ENCODE measurements at places on chromosomes 2 and 18.

DNA sequence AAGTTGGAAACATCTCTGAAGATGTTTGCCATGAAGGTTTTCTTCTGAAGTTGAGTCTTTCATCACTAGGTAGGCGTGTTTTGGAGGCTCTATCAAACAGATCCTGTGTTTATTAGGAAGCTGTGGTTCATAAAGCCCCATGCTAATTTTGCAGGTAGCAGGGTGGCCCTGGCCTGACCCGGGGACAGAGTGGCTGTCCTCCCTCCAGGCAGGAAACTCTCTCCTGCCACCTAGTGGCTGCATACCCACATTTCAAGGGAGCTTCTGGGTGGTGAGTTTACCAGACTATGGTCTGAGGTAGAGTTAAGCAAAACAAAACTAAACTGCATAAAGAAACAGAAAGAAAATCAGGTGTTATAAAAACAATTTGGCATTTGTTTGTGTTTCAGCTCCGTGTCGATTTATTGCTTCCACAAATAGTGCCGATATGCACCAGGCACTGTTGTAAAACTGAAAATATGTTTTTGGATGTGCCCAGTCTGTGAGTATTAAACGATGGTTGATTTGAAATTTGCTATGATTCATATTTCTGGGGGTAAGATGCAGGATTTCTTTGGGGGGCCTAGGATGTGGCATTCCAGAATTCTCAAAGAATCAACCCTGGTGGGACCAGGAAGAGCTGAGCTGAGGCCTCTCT lies 26.0 kb upstream of the IL37 start:
- H3K4me3 ChIP-seq: no peak overlapping the region
- H3K36me3 ChIP-seq: no peaks in the 10 kb centered on the region

GRCh38 chr2:231138699-231139098 lies 13.9 kb upstream of the HTR2B start:
- no peak for DNase-seq
- H3K4me1 ChIP-seq: no peaks in the 10 kb centered on the region
- H3K36me3 ChIP-seq: no peaks in the 10 kb centered on the region
- no peak overlapping the region for H3K4me3 ChIP-seq

DNA sequence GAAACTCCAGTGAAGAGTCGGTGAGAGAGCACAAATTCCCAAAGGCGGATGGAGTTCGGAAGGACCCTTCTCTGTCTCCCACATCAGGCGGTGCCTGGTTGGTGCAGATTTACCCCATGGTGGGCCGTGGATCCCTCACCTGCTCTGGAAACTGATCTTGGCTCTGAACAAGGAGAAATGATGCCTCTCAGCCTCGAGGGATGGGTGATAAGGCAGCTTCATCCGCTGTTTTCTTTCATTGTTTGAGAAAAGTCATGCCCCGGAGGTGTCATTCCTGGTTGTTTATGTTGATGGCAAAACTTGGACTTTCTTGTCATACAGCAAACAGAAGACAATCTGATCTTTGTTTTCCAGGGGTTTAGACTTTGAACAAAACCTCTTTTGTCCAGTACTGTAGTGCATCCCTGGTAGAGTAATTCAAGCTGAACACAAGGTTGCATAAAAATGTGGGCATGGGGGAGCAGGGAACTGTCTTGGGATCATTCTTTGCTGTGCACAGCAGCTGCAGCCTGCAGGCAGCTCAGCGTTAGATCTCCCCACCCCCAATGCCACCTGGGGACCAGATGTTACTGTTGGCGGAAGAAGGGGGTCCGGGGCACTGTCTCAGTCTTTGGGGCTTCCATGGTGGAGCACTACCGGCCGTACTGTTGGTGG lies 81.3 kb downstream of the NFATC1 start:
- H3K4me1 ChIP-seq: no peaks in the 10 kb centered on the region
- no peaks in the 10 kb centered on the region for H3K27me3 ChIP-seq
- H3K27ac ChIP-seq: no peak overlapping the region
- no peaks in the 10 kb centered on the region for H3K36me3 ChIP-seq
- no peak for DNase-seq
- no peak overlapping the region for H3K4me3 ChIP-seq

- H3K27ac ChIP-seq: no peak overlapping the region
- no peaks in the 10 kb centered on the region for H3K36me3 ChIP-seq
- H3K4me1 ChIP-seq: no peaks in the 10 kb centered on the region
Observed at GRCh38 chr2:175855794-175856453, 146.1 kb downstream of the LNPK start.

GRCh38 chr2:38315707-38316333 lies 61.3 kb downstream of the ATL2 start:
- no peak for DNase-seq
- H3K4me1 ChIP-seq: no peaks in the 10 kb centered on the region
- H3K4me3 ChIP-seq: no peak overlapping the region
- no peaks in the 10 kb centered on the region for H3K27me3 ChIP-seq
- H3K36me3 ChIP-seq: peaks cover 3% of the 10 kb centered on the region

GRCh38 chr2:54275541-54275940 lies 19.5 kb upstream of the TSPYL6 start:
- no peaks in the 10 kb centered on the region for H3K4me1 ChIP-seq
- no peak overlapping the region for H3K4me3 ChIP-seq
- H3K27me3 ChIP-seq: no peaks in the 10 kb centered on the region
- H3K27ac ChIP-seq: no peak overlapping the region
- no peak for DNase-seq
- H3K36me3 ChIP-seq: no peaks in the 10 kb centered on the region

- H3K4me3 ChIP-seq: no peak overlapping the region
- no peaks in the 10 kb centered on the region for H3K27me3 ChIP-seq
- H3K27ac ChIP-seq: no peak overlapping the region
Observed at GRCh38 chr2:235098269-235098668, 146.5 kb downstream of the SH3BP4 start.

GRCh38 chr2:203656522-203657287 lies 49.7 kb upstream of the CD28 start:
- peaks cover 52% of the 10 kb centered on the region for H3K4me1 ChIP-seq
- H3K36me3 ChIP-seq: no peaks in the 10 kb centered on the region
- no peak overlapping the region for H3K4me3 ChIP-seq
- DNase-seq: peak; percentile 88
- H3K27me3 ChIP-seq: no peaks in the 10 kb centered on the region
- H3K27ac ChIP-seq: peak overlapping the region; percentile 85

DNA sequence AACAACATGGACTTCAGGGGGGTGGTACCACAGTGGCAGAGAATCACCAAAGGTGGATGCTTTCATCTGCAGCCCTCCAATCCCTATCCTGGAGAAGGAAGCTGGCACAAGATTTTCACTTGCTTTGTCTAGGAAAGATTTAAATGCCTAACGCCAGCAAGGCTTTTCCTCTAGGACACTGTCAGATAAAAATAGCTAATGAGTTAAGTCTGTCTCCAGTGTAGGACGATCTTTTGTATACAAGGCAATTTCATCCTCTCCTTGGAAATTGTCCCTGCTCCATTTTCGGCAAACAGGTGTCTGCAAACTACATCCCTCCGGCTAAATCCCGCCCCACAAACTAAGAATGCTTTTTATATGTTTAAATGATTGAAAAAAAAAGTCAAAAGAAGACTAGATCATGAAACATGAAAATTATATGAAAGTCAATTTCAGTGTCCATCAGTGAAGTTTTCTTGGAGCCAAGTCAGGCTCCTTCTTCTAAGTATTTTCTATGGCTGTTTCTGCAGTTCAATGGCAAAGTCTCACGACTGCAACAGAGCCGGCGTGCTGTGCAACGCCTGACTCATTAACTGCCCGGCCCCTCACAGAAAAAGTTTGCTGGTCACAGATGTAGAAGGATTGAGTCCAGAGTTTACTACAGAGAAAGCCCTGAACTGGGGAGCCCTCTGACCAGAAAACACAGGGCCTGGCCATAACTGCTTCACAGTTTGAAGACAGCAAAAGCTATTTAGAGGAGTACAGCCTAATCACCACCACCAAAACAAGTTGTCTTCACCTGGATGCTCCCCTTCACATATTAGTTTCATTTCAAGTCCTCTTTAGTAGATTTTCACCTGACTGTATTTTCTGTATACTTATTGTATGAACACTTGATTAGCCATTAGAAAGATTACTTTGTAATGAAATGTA lies 52.3 kb downstream of the PIEZO2 start:
- no peaks in the 10 kb centered on the region for H3K36me3 ChIP-seq
- DNase-seq: no peak
- H3K27me3 ChIP-seq: no peaks in the 10 kb centered on the region
- H3K4me3 ChIP-seq: no peak overlapping the region
- no peaks in the 10 kb centered on the region for H3K4me1 ChIP-seq

DNA sequence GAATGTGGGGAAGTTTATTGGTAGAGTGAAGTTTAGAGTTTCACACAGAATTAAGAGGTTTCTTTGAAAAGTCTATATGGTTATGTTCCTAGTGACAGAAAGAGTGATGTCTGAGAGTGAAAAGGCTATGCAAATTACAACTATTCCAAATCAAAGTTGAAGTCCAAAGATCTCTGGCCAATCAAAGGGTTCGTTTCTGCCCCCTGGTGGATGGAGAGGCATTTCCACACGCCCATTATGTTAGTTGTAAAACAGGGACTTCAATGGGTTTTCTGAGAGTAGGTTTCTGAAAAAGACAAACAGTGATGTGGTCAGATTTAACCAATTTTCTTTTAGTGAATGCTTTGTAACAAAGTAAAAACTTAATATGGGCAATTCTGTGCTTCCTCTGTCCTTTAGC lies 441.5 kb upstream of the POU3F3 start:
- no peak overlapping the region for H3K27ac ChIP-seq
- no peaks in the 10 kb centered on the region for H3K27me3 ChIP-seq
- no peaks in the 10 kb centered on the region for H3K4me1 ChIP-seq
- no peaks in the 10 kb centered on the region for H3K36me3 ChIP-seq
- no peak overlapping the region for H3K4me3 ChIP-seq

GRCh38 chr2:9170458-9171130 lies 36.0 kb upstream of the ASAP2 start:
- H3K36me3 ChIP-seq: no peaks in the 10 kb centered on the region
- no peaks in the 10 kb centered on the region for H3K27me3 ChIP-seq
- peak overlapping the region; percentile 55 for H3K27ac ChIP-seq
- DNase-seq: peak; percentile 74
- peaks cover 55% of the 10 kb centered on the region for H3K4me1 ChIP-seq
- H3K4me3 ChIP-seq: no peak overlapping the region

DNA sequence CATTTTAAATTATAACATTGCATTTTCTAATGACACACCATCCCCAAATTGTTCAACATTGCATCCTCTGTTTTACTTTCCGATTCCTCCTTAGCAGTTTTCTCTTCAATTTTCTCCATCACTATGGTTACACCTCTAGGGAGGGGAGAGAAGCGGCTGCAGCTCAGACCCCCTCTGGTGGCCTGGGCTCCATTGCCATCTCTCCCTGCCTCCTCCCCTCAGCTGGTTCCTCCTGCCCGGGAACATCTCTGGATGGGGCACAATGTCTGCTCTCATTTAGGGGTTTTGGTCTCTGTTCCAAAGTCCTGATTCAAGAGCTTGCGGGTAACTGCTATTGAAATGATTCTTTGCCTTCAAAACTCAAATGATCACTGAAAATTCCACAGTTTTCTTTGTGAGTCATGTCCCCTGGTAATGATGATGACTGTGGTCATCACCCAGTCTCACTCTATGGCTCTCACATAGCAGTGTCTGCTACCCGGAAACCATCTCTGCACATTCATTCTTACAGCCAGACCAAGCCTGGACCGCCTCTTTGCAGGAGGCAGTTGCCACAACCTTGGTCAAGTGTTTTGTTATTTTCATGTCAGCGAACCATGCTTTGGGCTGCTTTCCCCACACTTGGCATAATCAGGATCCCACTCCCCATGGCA lies 263.9 kb downstream of the ALPK2 start:
- DNase-seq: no peak
- H3K27me3 ChIP-seq: no peaks in the 10 kb centered on the region
- H3K4me3 ChIP-seq: no peak overlapping the region
- no peak overlapping the region for H3K27ac ChIP-seq
- no peaks in the 10 kb centered on the region for H3K4me1 ChIP-seq
- H3K36me3 ChIP-seq: no peaks in the 10 kb centered on the region

- H3K4me1 ChIP-seq: no peaks in the 10 kb centered on the region
- H3K4me3 ChIP-seq: no peak overlapping the region
- H3K27me3 ChIP-seq: no peaks in the 10 kb centered on the region
- no peak overlapping the region for H3K27ac ChIP-seq
Observed at GRCh38 chr2:224836263-224836662, 120.1 kb upstream of the CCDC195 start.

GRCh38 chr2:25165992-25166875 lies 2.1 kb downstream of the POMC start:
- DNase-seq: peak; percentile 50
- H3K27ac ChIP-seq: no peak overlapping the region
- H3K27me3 ChIP-seq: no peaks in the 10 kb centered on the region
- H3K36me3 ChIP-seq: no peaks in the 10 kb centered on the region
- no peak overlapping the region for H3K4me3 ChIP-seq

DNA sequence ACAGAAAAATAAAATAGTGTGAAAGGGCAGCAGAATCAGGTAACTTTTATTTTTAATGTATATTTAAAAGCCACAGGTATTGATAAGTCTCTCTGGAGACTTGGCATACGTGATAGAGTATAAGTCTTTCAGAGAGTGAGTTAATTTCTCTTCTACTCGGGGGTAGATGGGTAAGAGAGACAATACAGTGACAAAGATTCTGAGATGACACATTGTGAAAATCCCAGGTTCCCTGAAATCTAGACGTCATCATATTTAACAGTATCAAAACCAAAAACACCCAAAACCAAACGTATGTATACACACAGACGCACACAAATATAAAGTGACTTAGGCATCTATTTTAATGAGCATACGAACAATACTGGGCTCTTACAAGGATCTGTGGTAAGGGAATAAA lies 33.3 kb downstream of the NIF3L1 start:
- peaks cover 2% of the 10 kb centered on the region for H3K36me3 ChIP-seq
- H3K27ac ChIP-seq: no peak overlapping the region
- DNase-seq: no peak
- H3K4me1 ChIP-seq: no peaks in the 10 kb centered on the region

DNA sequence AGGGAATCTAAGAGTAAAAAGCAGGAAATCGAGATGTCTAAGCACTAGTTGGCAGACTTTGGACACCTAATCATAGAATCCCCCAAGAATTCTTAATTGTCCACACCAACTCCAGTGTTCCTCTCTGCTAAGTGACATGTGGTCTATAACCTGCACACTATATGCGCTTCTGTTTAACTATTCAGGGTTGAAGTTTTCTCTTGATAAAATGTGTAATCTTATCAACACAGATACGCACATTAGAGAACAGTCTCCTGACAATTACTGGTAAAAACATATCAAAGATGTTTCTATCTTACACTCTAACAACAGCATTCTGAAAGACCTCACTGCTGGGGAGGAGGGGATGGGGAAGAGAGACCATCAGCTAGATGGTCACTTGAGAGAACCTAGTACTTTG lies 3.9 kb downstream of the ABCB11 start:
- no peaks in the 10 kb centered on the region for H3K36me3 ChIP-seq
- H3K4me3 ChIP-seq: no peak overlapping the region
- DNase-seq: no peak
- no peak overlapping the region for H3K27ac ChIP-seq
- H3K4me1 ChIP-seq: no peaks in the 10 kb centered on the region
- no peaks in the 10 kb centered on the region for H3K27me3 ChIP-seq

GRCh38 chr18:79510731-79511241 lies 115.1 kb downstream of the NFATC1 start:
- H3K36me3 ChIP-seq: no peaks in the 10 kb centered on the region
- H3K4me1 ChIP-seq: no peaks in the 10 kb centered on the region
- no peak overlapping the region for H3K4me3 ChIP-seq
- no peak overlapping the region for H3K27ac ChIP-seq

- no peak overlapping the region for H3K27ac ChIP-seq
- DNase-seq: peak; percentile 60
- H3K4me1 ChIP-seq: no peaks in the 10 kb centered on the region
- H3K27me3 ChIP-seq: no peaks in the 10 kb centered on the region
Observed at GRCh38 chr2:171598713-171599319, 76.5 kb downstream of the CYBRD1 start.

- H3K36me3 ChIP-seq: no peaks in the 10 kb centered on the region
- DNase-seq: peak; percentile 64
- no peak overlapping the region for H3K4me3 ChIP-seq
- H3K27ac ChIP-seq: no peak overlapping the region
- no peaks in the 10 kb centered on the region for H3K27me3 ChIP-seq
Observed at GRCh38 chr18:8988260-8988871, 114.1 kb upstream of the NDUFV2 start.
